HS-5 (cell line): ENCODE measurements at places on chromosomes 7 and 10.

- DNase-seq = no peak
Observed at GRCh38 chr10:129768437-129769355, 195.4 kb downstream of the EBF3 start.

DNA sequence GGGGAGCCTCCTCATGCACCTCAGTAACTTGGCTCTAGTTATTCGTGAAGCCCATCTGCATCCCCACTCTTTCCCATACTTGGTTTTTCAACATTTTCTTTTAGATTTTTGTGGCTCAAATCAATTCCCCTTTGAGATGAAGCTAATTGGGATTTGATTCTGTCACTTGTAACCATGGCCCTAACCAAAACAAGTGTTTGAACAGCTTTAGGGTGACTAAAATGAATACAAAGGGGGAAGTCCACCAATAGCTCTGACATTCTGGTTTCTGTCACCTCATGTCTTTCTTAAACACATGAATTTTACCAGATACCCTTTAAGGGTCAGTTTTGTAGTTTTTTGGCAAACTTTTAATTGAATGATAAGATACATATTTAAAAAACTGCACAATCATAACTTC, 87.0 kb downstream of the PCGF5 start:
- no peak for DNase-seq

DNA sequence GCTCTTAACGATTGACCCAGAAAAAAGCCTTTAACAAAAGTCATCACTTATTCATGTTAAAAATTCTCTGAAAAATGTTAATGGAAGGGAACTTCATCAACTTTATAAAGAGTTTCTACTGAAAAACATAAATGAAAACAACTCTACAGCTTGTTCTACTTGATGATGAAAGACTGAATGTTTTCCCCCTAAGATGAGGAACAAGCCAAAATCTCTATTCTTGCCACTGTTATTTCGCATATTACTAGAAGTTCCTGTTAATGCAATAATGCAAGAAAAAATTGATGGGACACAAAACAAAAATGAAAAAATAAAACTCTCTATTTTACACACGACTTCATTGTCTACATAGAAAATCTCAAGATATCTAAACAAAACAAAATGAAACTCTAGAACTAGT, 249.8 kb upstream of the AKR1E2 start:
- DNase-seq = no peak

- no peak for DNase-seq
Observed at GRCh38 chr10:73810735-73811465, 498 bp downstream of the NDST2 start.

DNA sequence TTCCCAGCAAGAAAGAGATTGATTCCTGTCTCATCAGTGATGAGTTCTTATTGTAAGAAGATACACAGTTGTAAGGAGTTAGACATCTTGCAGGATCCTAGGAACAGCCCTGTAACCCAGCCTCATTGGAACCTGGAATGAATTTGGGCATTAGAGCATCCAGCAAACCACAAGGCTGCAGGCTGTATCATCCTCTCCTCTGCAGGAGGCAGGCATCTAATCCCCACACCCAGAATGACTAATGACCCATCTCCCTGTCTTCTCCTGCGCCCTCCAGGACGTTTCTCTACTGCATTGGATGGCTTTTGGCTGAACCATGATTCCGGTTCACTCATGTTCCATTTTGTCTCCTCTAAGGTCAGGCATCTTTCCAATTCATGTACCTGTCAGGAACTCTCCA, 233.9 kb downstream of the POU6F2 start:
- no peak for DNase-seq

- DNase-seq = no peak
Observed at GRCh38 chr7:106885652-106886051, 20.6 kb downstream of the PIK3CG start.

DNA sequence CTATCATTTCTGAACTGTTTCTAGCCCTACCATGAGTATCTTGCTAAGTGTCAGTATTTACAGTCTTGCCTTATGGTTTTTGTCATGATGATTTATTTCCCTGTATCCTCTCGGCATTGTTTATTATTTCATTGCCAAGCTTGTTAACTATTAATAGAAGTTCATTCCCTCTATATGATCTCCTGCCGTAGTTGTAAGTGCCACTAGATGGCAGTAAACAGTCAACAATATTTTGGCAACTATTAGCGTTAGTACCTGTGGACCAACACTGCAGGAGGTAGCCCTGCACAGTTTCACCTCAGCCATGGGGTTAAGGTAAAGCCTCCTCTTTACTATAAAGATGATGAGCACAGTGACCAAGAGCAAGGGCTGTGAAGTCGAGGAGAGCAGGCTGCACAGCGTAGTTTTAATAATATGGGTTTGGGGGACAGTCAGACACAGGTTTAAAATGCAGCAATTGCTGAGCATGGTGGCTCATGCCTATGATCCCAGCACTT, 26.1 kb upstream of the CCNJ start:
- DNase-seq = peak; percentile 19

- no peak for DNase-seq
Observed at GRCh38 chr7:5550831-5551230, 127.2 kb upstream of the TNRC18 start.

DNA sequence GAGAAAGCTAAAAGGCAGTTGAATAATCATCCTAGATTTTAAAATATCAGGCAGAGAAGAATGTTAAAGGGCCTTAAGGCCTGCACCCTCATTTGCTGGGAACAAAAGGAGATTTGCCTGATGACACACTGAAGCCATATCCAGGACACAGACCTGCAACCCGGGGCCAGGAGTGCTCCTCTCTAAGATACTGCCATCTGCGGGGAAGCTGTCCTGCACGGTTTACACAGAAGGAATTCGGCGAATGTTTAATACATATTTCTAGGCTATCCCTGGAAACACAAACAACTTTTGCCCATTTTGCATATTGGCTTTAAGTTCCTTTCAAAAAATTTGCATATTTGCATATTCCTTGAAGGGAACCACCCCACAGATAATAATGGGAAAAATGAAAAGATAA, 52.3 kb downstream of the DYNC1I1 start:
- DNase-seq = no peak

GRCh38 chr7:132655131-132655727, 79.0 kb upstream of the PLXNA4 start:
- DNase-seq = no peak

DNA sequence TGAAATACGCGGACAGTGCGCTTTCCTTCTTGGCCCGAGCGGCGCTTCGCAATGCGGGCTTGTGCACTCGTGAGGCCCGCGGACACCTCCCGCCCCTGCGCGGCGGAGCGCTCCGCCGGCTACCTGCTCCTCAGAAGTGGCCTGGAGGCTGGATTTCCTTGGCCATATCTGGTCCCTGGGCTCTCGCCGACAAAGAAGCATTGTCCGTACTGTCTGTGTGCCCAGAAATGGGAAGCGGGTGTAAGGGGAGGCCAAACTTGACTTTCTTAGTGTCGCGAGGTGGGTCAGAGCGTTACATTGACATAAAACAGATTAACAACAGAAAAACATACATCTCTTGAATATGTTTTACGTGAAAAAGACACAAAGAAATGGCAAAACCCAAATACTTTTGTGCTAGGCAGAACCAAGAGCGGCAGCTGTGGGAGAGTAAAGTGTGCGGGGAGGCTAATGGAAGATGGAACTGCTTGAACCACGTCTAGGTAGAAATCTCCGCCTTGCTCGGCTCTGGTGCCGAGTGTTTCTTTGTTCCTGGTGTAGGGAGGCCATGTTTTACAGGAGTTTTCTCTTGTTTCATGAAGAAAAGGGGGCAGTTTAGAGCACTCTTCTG, 1.4 kb downstream of the LANCL2 start:
- DNase-seq = no peak

DNA sequence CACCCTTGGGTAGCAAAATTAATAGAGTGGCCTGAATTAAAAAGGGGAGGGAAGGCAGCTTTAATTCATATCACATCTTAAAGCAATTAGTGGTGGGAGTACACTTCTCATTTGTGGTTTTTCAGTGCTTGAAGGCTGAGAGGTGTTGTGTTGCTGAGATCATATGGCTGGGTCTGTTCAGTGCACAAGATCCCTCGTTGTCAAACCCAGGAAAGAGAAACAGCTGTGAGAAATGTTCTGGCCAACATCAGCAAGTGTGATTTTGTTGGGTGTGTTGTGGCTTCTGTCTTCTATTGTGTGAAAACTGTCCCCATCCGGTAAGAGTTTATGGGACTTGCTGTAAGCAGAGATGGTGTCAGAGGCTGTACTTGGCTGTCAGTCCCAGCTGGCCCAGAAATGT, 197.9 kb upstream of the BMPER start:
- DNase-seq = no peak

DNA sequence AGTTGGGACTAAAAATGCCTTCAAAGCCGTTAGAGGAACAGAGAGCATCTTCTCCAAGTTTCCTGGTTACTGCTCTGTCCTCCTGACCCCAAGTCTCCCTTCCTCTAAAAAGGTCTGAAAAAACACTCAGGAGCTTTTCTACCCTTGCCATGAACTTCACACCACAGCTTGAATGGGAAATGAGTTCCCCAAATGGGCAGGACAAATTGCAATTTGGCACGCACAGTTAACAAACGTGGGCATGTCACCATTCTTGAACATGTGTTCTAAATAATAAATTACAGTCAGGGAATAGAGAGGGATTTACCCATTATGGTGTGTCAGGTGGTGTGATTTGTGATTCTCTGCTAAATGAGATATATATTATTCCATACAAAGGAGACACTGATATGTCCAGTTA, 91.2 kb upstream of the WNT16 start:
- DNase-seq = no peak

DNA sequence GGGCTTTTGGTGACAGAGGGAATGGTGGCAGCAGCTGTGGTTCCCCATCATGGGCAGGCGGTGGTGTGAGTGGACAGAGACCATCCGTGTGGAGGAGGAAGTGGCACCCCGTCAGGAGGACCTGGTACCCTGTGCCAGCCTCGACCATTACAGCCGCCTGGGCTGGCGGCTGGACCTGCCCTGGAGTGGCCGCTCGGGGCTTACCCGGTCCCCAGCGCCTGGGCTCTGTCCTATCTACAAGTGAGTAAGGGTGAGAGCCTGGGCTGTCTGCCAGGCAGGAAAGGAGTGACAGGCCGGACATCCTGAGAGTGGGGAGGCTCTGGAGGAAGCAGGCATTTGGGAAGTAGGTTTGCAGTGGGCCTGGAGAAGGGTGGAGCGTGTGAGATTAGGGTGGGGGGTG, 2.9 kb upstream of the ZNF467 start:
- no peak for DNase-seq

DNA sequence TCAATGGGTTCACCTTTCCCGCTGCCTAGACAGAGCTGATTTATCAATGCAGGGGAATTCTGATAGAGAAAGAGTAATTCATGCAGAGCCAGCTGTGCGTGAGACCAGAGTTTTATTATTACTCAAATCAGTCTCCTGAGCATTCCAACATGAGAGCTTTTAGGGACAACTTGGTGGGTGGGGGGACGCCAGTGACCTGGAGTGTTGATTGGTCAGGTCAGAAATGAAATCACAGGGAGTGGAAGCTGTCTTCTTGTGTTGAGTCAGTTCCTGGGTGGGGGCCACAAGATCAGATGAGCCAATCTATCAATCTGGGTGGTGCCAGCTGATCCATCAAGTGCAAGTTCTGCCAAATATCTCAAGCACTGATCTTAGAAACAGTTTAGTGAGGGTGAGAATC, 99.0 kb upstream of the CAV2 start:
- no peak for DNase-seq
